ENCODE measurements at places on chromosomes 5 and 9.

- no peak for DNase-seq
Observed at GRCh38 chr5:168552146-168552545, 23.0 kb downstream of the FBLL1 start.

GRCh38 chr5:119179857-119180641 lies 109.2 kb downstream of the DMXL1 start:
- no peak for DNase-seq

- no peak for DNase-seq
Observed at GRCh38 chr9:92342825-92343488, 17.2 kb downstream of the CENPP start.

DNA sequence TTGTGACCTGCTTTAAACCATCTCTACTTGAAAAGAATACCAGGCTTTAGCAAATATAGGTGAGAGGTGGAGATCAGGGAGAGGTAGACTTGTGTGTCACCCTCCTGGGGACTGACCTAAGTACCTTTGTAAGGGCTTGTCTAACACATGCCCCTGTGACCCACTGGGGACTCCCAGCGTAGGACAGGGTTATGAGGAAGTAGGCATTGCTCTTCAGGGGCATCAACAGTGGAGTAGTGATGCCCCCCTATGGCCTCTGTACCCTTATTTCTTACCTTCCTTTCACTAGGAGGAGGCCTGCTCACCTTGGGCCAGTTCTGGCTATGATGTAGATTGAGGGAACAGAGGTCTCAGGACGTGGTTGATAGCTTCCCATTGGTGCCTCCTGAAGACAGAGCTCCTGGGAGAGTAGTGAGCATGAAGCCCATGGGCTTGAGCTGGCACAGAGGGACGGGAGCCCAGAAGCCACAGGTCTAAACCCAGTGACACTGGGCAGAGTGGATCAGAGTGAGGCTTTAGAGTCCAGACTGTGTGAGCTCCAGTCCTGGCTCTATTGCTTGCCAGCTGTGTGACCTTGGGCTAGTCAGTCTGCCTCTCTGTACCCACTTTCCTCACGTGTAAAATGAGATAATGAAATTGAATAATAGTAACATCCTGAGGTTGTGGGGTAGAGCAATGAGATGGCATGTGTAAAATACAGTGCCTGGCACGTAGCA lies 191.7 kb downstream of the AOPEP start:
- no peak for DNase-seq

GRCh38 chr9:33677506-33677809 lies 117.9 kb upstream of the PRSS3 start:
- no peak for DNase-seq

DNA sequence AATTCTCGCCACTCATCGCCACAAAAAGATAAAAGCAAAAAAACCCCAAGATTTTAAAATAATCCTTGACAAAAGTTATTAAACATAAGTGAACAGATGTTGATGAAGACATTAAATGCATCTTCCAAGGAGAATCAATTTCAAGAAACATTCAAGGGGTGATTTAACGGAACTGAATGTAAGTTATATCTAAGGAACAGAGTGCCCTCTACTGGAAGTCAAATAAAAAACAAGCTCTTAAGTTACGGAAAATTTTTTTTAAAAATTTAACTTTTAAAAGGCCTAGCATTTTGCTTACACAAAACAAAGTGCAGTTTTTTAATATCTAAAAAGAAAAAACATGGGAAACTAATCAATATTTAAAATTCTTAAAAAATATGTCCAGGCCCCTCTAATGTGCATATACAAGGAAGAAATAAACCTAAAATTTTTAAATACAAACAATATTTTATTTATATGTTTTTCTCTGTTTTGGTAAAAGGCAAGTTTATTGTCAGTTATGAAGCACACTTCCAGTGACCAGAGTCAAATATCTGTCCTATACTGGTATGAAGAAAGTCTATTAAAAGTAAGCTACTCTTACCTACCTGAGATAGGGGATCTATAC lies 28.0 kb downstream of the TEX10 start:
- DNase-seq, result no peak

GRCh38 chr5:167248257-167248656 lies 1043.2 kb upstream of the WWC1 start:
- no peak for DNase-seq

DNA sequence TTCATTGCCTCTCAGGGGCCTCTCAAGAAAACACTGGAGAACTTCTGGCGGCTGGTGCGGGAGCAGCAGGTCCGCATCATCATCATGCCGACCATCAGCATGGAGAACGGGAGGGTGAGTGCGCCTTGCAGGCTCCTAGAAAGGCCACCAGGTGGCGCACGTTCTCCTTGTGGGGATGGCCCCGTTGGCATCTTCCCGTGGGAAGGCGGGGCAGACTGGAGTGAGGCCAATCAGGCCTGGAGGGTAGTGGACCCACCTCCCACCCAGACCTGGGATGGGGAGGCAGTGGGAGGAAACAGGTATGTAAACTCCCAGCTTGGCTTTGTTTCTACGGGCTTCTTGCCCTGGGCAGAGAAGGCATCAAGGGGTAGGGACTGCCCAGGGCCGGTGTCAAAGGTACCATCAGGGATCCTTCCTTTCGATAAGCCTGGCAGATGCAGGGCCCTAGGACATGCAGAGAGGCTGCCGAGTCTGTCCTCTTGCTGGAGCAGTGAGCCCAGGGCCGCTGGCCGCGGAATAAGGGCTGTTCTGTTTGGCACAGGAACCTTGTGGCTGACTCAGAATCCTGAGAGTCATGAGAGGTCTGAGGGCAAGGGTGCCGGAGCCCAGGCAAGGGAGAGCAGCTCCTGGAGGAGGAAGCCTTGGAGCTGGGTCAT lies 18.9 kb upstream of the SPTLC1 start:
- peak; percentile 66 for DNase-seq
